Fibroblast of skin of right biceps (primary cell): ENCODE measurements at places on chromosomes 3 and 15.

DNA sequence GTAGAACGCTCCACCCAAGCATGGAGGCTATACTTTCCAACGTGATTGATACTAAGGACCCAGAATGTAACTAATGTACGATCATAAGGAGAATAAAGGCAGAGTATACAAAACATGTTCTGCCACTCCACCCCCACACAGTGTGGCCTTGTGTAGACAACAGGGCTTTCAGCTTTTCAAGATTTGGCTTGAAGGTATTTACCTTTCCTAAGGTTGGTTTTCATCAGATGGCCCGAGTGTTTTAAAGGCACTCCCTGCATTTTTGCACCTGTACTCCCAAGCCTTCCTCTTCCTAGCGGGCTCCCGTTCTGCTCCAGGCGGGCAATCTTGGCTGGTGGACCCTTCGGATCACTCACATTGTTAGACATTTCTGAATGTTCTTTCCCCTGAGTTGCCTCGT lies 4.6 kb downstream of the SATB1 start:
- no peak for DNase-seq

- DNase-seq = no peak
Observed at GRCh38 chr3:146247911-146248310, 3.0 kb downstream of the PLSCR4 start.

GRCh38 chr15:58486564-58486963 lies 54.8 kb downstream of the LIPC start:
- no peak for DNase-seq

DNA sequence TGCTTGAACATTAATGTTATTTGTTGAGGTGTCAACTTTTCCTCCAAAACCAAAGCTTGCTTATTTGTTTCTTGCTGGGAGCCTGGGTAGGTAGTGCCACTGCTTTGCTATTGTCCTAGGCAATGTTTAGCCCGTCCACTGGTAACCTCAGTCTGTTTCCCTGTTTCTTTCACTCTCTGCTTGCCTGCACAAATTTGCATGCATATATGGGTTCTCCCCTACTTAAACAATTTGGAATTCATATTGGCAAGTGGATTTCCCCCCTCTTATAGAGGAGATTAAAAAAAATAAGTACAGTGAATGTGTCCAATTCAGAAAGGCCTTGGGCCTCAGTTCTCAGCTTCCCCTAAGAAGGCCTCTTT lies 45.0 kb upstream of the BOC start:
- DNase-seq = no peak

DNA sequence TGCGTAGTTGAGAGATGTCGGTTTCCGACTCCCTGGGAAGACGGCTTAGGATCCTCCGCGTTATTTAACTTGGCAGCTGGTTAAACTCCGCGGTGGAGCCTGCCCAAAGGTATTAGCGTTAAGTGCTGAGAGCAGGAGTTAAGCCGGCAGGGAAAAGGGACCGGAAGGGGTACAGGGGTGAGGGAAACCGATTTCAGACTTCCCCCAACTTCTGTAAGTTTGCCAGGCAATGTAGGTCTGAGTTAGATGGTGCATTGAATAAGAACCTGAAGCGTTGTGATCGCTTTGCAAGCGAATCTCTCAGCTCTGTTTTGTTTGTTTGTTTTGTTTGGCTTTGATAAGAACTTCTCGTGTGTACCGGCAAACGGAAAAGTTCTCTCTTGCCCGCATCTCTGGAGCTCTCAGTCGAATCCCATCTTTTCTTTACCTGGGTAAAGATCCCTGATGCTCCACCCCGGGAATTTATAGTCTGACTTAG lies 6.0 kb upstream of the FEZF2 start:
- DNase-seq = no peak

GRCh38 chr3:171339598-171339997 lies 120.6 kb downstream of the TNIK start:
- no peak for DNase-seq

DNA sequence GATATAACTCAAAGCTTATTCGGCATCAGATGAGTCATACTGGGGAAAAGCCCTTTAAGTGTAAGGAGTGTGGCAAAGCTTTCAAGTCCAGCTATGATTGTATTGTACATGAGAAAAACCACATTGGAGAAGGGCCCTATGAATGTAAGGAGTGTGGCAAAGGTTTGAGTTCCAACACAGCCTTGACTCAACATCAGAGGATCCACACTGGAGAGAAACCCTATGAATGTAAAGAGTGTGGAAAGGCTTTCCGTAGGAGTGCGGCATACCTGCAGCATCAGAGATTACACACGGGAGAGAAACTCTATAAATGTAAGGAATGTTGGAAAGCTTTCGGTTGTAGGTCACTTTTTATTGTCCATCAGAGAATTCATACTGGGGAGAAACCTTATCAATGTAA lies 7.5 kb downstream of the ZNF621 start:
- peak; percentile 7 for DNase-seq

DNA sequence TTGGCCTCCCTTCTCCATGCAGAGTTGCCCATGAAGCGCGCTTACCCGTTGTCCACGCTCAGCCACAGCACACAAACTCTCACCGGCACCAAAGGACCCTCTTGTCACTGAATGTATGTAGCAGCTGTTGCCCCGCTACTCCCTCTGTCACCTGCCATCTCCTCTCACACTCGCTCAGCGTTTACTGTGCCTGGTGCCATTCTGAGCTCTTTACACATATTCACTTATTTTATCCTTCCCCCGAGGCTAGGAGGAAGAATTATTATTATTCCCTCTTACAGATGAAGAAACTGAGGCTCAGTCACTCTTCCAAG lies 41.7 kb upstream of the PRR23E start:
- DNase-seq = no peak

DNA sequence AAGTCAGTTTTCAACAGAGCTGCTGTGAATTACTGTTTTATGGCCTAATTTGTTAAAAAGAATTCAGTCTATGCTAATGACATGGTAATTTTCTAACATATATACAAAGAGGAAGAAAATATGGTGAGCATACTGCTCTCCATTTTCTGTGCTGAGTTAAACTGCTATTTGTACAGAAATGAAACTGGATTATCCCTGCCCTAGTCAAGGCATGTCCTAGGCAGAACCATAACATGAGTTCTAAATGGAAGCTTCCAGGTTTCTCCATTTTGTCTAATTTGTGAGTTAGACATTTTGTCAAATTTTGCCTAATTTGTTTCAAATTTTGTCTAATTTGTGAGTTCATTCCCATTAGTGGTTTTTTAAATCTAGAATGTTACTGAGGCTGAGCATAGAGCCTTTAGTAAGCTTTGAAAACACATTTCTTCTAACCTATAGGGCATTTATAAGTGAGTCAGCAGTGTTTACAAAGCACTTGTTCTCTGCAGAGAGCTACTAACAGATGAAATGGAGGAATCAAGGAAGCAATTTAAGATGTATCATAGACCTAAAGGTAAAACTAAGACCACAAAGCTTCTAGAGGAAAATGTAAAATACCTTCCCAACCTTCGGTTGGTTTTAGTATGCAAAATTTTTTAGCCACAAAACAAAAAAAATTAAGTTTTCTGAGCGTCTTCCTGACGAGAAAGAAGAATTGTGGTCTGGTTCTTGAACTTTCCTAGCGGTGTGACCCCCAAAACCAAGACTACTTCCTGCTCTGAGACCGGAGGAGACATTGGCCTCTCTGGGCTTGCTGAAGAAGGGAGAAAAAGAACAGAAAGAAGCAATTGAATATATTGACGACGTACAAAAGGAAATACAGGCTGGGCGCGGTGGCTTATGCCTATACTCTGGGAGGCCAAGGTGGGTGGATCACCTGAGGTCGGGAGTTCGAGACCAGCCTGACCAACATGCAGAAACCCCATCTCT lies 9.8 kb downstream of the P2RY14 start:
- no peak for DNase-seq

DNA sequence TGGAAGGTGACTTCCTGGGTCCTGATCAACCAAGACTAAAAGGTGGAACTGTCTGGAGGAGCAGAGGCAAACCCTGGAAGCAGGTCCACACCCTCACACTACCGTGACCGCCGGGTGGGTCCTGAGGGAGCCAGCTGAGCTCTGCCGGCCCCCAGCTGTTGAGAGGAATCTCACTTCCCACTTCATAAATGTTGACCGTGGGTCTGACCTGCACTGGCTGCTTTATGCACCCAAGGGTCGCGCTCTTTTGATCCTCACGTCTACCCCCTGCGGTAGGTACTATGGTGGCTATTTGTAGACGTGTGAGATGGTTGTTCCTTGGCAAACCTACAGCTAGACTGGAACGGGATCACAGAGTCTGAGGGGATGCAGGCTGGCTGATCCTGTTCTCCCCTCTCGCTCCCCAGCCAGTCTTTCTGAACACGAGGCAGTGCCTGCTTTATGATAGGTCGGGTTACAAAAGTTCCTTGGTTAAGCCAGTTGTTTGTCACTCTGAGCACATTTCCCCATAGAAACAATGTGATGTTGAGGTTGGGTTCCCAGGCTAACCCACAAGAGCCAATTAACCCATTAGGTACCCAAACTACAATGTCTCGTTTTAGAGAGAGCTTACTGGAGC lies 113.0 kb upstream of the ETV5 start:
- no peak for DNase-seq

- DNase-seq = no peak
Observed at GRCh38 chr3:53658613-53659193, 164.3 kb downstream of the CACNA1D start.

DNA sequence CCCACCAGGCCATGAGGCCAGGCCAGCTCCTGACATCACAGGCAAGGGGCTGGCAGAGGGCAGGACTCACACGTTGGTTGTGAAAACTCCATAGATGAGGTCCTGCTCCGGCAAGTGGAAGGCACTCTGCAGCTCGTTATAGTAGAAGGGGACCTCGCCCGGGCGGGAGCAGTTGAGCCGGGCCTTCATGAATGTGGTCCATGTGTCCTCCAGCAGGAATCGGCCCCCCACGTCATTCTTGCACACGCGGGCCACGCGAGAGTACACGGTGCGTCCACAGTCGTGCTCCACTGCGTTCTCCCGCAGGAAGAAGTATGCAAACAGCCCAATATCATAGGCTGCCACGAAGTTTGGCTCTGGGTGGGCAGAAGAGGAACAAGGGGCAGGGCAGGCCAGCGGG lies 101.2 kb downstream of the SEMA5B start:
- DNase-seq = no peak

DNA sequence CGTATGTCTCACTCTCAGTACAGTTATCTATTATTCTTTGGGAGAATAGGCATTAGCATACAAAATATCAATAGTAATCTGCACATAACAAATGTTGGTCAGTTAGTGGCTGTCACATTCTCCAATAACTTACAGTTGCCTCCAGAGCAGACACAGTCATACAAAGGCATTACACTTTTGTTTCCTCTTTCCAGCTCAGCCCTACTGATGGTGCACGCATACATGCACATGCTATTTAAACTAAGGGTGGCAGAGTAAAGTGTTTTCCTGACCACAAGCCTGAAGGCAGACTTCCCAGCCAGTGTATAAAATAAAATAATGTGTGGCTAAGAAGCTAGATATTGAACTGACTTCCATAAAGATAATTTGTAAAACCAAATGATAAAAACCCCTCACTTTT lies 47.6 kb downstream of the PHLDB2 start:
- DNase-seq = no peak

GRCh38 chr3:53109891-53110771 lies 20.1 kb downstream of the RFT1 start:
- DNase-seq = peak; percentile 62

GRCh38 chr3:120264963-120265362 lies 20.1 kb downstream of the GPR156 start:
- DNase-seq = no peak

DNA sequence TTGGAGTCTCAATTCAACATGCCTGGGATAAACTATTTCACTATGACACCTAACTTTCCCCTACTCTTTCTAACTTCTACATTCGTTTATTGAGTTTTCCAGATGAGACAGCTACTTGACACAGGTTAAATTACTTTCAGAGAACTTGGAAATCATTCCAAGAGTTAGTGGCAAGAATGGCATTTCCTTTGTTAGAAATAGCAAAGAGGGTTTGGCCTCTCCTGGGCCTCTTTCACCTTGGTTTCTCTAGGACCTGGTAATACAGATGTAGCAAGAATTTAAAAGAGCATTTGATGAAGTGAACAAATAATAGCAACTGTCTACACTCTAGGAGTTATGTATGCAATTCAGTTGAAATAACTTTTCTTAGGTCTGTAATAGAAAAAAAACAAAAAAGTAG lies 748.9 kb downstream of the MECOM start:
- peak; percentile 7 for DNase-seq

- no peak for DNase-seq
Observed at GRCh38 chr3:55661141-55661540, 174.0 kb upstream of the WNT5A start.

- no peak for DNase-seq
Observed at GRCh38 chr3:116281313-116282143, 163.8 kb downstream of the LSAMP start.

DNA sequence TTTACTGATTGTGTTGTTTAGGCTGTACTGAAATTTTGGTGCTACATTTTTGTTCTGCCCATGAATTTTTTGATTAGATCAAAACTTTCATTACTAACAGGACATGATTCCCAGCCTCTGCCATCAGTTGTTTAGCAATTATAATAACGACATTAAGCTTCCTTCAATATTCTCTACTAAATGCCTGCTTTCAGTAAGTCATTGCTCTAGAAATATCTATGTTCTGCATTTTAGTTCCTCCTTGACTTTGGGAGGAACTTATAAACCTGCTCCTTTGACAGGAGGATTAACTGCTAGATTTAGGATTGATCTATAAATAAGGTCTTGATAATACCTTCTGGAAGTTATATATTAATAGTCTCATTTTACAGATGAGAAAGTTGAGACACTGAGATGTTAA lies 269.1 kb downstream of the RAP2B start:
- DNase-seq = no peak

DNA sequence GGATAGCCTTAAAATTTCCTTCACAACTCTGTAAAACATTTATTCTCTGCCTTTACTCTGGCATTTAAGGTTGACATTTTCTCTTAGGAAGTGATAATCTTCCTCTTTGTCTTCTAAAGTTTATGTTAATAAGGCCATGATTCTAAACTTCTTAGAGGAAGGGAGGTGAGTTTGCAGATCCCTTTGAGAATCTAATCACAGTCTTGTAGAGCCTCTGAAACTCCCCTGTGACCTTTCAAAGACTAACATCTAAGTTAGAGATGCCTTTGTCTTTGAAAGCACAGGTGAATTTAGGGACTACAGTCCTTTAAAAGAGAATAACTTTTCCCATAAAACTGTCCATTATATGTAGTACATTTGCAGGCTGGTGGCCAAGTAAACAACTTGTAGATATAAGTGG lies 115.1 kb downstream of the PLCL2 start:
- DNase-seq = no peak
